ENCODE measurements at places on chromosomes 6 and 20.
A peak's percentile ranks its signal among the peaks of the same experiment; 100 is the strongest.

- peak; percentile 6 for DNase-seq
Measured at GRCh38 chr6:104940893-104941728, 15.8 kb upstream of the LIN28B start.

DNA sequence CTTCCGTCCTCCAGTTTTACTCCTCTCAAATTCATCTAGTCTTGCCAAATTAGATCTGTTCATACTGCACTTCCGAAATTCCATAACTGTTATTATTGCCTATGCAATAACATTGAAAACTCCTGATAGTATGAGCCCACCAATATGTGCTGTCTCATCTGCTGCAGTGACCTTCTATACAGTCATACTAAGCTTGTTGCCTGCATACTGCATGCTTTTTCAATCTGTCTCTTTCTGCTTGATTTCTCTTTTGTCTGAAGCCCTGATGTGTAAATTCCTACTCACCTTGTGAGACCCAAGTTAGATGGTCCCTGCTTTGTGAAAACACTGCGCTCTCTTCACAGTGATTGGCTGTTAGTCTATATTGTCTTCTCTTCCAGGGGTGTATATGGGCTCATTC lies 1.1 kb downstream of the TBP start:
- DNase-seq, result no peak

DNA sequence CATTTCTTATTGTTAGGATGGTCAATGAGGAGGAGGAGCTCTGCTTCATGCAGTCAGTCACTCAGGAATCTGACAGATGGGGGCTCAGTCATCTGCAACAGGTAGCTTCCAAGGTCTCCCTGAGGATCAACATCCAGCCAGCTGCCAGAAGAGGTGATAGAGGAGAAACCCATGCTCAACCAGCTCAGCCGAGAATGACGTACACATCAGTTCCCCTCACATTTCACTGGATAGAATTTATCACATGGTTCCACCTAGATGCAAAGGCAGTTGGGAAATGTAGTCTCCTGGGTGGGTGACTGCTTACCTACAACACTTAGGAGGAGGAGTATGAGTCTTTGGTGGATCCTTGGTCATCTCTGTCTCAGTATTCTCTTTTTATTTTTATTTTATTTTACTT lies 144.5 kb downstream of the CEBPB start:
- DNase-seq, result no peak

DNA sequence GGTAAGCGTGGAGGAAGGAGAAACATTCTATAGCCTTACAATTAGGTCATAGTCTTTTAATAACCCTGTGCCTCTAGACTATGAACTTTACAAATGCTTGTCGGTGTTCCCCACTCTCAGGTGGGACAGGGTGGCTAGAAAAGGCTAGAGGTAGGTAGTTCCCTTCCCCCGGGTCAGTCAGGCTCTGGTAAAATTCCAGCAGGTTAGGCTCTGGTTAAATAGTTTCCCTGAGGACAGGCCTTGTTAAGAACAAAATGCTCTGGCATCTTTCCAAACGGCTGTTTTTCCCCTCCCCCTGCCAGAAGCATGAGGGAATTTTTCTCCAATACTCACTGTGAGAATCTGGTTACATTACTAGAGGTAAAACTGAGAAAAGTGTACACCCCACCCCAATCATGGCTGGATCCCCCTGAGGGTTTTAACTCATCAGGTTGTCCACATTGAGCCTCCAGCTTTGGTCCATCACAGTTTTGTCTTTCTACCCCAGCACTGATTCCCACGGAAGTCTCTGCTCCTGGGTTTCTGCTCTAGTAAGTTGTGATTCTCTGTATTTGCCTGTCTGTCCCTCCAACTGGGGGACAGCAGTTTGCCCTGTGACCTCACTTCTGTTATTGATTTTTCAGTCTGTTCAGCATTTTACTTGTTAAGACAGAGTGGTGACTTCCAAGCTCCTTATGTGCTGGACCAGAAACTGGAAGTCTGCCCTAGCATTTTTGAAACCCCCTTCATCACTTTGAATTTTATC lies 84.7 kb upstream of the ADGRF1 start:
- no peak for DNase-seq

GRCh38 chr20:237489-237888 lies 10.4 kb downstream of the DEFB129 start:
- DNase-seq, result no peak

GRCh38 chr20:8227293-8227692 lies 95.2 kb downstream of the PLCB1 start:
- DNase-seq, result no peak

GRCh38 chr6:26532699-26533531 lies 5.3 kb upstream of the HMGN4 start:
- DNase-seq, result peak; percentile 82

- DNase-seq, result no peak
Measured at GRCh38 chr6:22466665-22467245, 102.6 kb upstream of the HDGFL1 start.

DNA sequence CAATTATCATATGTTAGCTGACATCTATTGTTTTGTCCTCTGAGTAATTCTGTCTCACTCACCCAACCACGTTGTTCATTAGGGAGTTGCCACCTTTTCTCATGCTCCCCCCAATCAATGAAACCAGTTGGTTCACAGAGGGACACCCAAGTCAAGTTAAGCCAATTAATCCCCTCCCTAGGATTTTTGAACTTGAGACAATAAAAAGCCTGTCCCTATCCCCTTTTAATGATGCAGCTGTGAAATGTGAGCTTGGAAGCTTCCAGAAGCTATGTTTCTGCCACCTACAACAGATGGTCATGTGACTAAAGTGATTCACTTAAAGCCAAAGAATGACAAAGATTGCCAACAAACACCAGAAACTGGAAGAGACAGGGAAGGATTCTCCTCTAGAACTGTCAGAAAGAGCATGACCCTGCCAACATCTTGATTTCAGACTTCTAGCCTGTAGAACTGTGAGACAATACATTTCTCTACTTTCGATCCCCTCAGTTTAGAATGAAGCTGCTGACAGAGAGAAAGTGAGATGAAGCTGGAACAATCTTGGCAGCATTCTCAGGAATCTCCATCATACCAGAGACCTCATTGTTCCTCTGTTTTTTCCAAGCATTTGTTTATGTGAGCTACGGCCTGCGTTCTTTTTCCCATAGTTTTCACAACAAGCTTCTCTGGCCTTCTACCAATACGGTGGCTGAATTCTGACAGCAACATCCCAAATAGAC lies 57.8 kb upstream of the TPD52L1 start:
- no peak for DNase-seq

DNA sequence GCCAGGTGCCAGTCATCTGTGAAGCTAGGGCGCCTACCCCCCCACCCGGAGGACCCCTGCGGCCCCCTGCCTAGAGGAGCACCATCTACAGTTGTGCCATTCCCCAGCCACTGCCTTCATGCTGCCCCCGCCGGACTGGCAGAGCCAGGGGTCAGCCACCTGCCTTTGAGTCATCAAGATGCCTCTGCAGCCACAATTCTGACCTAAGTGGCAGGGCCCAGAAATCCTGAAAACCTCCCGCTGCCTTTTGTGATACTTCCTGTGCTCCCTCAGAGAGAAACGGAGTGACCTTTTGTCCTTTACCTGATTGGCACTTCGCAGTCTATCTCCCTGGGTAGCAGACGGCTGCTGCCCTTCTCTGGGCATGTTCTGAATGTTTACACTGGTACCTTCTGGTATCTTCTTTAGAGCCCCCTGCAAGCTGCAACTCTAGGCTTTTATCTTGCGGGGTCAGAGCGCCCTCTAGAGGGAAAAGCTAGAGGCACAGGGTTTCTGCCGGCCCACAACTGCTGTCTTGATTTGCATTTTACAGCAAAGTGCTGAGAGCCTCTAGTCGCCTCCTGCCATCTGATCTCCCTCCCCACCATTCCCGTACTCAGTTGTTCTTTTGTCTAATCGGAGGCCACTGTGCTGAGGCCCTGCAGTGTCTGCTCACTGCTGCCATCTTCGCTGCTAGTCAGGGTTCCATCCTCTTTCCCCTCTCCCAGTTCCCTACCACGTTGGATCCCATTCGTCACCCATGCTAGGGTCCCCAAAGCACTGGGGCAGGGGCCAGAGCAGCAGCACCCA lies 26.9 kb downstream of the SPATA2 start:
- no peak for DNase-seq

- DNase-seq, result peak; percentile 85
Measured at GRCh38 chr6:77292564-77293546, 170.4 kb downstream of the HTR1B start.

DNA sequence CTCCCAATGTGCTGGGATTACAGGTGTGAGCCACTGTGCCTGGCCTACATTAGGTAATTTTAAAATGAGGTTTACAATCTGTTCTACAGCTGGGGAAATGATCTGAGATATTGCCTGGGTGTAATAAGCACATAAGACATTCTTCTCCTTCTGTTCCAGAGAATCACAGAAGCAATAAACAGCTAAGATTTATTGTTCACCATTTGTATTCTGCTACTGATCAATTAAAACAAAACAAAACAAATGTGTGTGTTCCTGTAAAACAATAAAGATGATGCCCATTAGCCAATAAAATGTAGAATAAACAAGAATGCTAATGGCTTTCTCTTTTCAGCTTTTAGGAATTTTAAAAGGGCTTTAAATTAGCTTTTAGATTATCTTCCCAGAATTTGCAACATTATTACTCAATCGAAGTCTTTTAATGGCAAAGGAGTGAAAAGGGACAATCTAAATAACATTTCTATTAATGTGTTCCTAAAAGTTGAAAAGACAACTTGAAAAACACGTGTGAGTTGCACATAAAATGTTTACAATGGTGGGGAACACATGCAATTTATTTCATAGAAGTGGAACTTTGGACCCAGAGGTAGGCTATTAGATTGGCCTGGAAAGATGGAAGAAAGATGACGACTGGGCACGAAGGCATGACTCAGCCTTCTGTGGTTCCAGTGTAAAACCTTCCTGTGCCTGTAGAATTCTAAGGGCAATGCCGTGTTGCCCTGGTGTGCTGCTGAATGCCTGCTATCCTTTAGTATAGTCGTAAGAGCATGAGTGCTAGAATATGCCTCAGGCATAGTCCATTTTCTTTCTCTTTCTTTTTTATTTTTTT lies 29.0 kb upstream of the DEK start:
- no peak for DNase-seq

- no peak for DNase-seq
Measured at GRCh38 chr20:62122654-62123449, 577 bp downstream of the LSM14B start.

DNA sequence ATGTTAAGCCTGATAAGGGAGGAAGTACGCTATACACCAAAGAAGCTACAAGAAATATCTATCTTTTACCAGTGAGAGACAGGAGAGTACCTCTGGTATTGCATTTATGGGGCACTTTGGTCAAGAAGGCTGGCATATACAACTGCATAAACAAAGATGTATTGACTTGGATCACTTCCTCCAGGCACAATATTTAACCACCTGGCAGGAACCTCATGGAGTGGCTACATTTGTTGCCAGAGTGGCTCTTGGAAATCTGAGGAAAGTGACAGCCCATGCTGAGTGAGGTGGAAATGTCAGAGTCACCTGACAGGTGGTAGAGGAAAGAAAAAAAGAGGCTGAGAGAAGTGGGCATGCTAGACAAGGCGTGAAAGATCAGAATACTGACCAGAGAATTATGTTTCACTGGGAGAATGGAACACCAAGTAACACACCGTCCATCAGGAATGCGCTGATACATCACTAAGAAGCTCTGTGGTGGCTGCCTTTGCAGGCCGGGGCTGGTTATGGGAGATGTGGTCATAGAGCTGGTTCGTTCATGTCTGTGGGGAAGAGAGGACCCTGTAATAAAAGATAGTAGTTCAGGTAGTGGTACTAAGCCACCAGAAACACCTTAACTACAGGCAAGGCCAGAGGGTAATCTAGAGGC lies 61.4 kb upstream of the UFL1 start:
- DNase-seq, result no peak

DNA sequence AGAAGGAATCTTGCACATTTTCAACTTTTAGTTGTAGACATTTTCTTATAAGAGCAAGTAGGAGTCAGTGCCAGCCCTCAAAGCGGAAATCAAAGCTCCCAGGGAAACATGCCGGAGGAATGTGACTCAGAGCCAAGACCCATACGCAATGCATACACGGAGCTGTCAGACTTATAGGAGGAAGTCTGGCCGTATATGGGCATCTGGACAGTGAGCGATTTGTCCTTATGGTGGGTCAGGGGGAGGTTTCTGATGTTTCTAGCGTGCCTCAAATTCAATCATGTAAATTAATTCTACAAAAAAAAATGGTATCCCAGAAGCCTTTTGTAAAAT lies 3.6 kb upstream of the CCN2 start:
- DNase-seq, result peak; percentile 97

GRCh38 chr20:37390891-37391525 lies 45.1 kb downstream of the SRC start:
- DNase-seq, result no peak

GRCh38 chr6:44494011-44494501 lies 106.5 kb downstream of the CDC5L start:
- no peak for DNase-seq

- DNase-seq, result no peak
Measured at GRCh38 chr20:11881449-11881848, 36.2 kb upstream of the BTBD3 start.

Measured in fibroblast of skin of left quadriceps (primary cell).